ENCODE measurements at places on chromosomes 2 and 18. TPM values are rescaled to one million over a fixed set of nuclear protein-coding genes. Genes with fewer than 3 reads are reported as not detected.

- no peak for DNase-seq
These were observed 137.6 kb downstream of the TNS1 start for GRCh38 chr2:217864963-217865772.

GRCh38 chr18:38322206-38322605 is 756.6 kb upstream of the CELF4 start:
- DNase-seq = no peak

GRCh38 chr2:37389989-37390765 is 45.7 kb downstream of the QPCT start:
- peak; percentile 70 for DNase-seq

- no peak for DNase-seq
These were observed 8.1 kb upstream of the TRIB2 start for GRCh38 chr2:12708508-12709206.

Gene ZNF385B
- 0.24 TPM for total RNA-seq

Gene TNS1
- 140 TPM for total RNA-seq

Gene ORC4
- 33.6 TPM for total RNA-seq

Gene SDC1
- 99.6 TPM for total RNA-seq
